Osteoblast (primary cell): ENCODE measurements at places on chromosomes 12 and 14. TPM values are rescaled to one million over a fixed set of nuclear protein-coding genes. Genes with fewer than 3 reads are reported as not detected.
A peak's percentile ranks its signal among the peaks of the same experiment; 100 is the strongest.

DNA sequence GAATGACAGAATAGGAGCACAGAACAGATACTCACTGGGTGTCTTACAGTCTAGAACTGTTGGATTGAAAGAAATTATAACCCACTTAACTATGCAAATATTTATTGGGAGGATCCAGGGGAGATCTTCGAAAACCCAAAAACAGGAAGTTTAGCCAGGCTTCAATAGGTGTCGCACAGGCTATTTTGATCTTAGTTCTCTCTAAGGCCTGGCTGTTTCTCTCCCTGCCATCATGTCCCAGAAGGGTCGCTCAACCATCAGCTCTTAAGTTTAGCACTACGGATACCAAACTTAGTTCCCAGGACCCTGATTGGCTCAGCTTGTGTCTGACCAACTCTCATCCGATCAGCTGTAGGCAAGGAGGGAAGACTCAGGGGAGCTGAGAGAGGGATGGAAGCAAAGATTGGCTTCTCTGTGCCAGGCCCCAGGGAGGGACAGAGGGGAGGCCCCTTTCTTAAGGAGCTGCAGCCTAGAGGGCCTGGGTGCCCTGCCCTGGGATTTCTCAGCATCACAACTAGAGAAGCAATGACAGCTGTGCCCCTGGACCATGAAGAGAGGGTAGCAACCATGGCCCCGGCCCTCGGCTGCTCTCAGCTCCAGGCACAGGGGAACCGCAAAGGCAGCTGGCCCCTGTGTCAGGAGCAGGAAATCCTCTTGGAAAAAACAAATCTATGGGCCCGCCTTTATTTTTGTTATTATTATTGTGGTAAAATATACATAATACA lies 13.5 kb downstream of the PHETA1 start:
- no peaks in the 10 kb centered on the region for H3K4me1 ChIP-seq
- no peaks in the 10 kb centered on the region for H3K36me3 ChIP-seq
- no peak overlapping the region for H3K4me3 ChIP-seq
- H3K27me3 ChIP-seq, result no peaks in the 10 kb centered on the region
- peak; percentile 71 for DNase-seq
- no peak overlapping the region for H3K27ac ChIP-seq

Gene B4GALNT3
- total RNA-seq, result 0.29 and 0.36 TPM in 2 replicates

Gene GPRC5A
- total RNA-seq, result 2.7 and 4.7 TPM in 2 replicates

DNA sequence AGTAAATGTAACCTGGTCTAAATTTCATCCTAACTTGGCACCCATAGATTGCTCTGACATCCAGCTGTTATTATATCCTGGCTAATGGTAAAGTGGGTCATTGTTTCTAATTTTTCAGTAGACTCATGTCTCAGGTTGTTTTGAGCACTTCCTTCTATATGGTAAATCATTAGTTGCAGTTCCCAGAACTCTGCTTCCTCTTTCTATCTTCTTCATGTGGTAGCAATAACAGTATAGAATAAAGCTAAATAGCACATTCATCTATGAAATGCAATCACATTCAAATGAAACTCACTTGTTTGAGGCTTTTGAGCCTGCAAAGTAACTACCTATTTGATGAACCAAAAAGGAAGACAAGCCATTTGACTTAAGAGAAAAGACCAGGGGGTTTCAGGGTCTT lies 65.1 kb upstream of the GZMB start:
- no peak overlapping the region for H3K27ac ChIP-seq
- no peaks in the 10 kb centered on the region for H3K4me1 ChIP-seq
- H3K36me3 ChIP-seq, result no peaks in the 10 kb centered on the region
- no peak overlapping the region for H3K4me3 ChIP-seq

DNA sequence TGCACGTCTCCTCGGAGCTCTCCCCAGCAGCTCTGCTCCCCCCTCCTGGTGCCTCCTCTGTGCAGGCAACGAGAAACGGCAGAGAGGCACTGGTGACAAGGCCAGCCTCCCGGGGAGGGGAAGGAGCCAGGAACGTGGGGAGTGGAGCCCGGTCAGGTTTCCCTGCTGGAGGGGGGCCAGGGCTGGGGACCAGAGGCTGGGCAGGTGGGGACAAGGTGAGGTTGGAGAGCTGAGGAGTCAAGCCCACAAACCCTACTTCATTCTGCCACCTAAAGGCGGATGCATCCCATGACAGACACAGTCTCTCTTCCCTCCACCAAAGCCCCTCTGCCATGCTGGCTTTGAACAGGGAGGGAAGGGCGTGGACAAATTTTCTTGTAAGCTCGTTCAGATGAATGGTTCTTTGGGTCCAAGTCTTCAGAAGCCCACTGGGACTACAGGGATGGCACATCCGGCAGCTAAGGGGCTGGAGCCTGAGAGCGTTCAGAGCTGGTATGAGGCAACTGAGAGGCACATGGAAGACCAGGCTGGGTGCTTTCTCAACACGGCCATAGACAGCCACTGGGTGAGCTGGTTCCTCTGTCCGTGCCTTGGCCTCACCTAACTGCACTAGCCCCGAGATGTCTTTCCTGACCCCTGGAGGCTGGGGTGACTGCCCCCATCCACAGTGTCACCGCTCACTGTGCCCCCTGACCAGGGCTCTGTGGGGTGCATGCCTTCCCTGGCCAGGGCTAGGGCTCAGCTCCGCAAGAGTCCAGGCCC lies 105.9 kb downstream of the RBM19 start:
- no peak for DNase-seq
- no peak overlapping the region for H3K4me3 ChIP-seq
- no peaks in the 10 kb centered on the region for H3K27me3 ChIP-seq
- H3K4me1 ChIP-seq, result peaks cover 24% of the 10 kb centered on the region
- peaks cover 6% of the 10 kb centered on the region for H3K36me3 ChIP-seq
- H3K27ac ChIP-seq, result peak overlapping the region; percentile 64

DNA sequence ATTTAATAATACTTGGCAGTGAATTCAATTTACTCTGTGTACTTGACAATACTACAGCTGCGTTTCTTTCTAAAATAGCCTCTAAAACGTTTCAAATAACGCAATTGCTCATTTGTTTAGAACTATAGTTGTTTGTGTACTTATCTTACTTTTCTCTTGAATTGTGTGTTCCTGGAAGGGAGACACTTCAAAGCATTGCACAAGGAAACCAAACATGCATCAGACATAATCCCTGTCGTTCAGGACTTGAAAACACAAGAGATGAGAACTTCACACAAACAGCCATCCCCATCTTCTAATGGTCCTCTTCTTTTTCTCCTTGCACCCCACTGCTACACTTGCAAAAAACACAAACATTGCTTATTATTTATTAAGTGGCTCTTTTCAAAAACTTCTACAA lies 38.5 kb downstream of the PTGER2 start:
- no peaks in the 10 kb centered on the region for H3K36me3 ChIP-seq
- H3K27me3 ChIP-seq, result no peaks in the 10 kb centered on the region
- peaks cover 69% of the 10 kb centered on the region for H3K4me1 ChIP-seq
- no peak overlapping the region for H3K4me3 ChIP-seq
- peak overlapping the region; percentile 87 for H3K27ac ChIP-seq

GRCh38 chr12:106682594-106683234 lies 91.8 kb upstream of the RIC8B start:
- H3K27ac ChIP-seq, result no peak overlapping the region
- H3K4me1 ChIP-seq, result no peaks in the 10 kb centered on the region
- H3K36me3 ChIP-seq, result no peaks in the 10 kb centered on the region
- H3K27me3 ChIP-seq, result no peaks in the 10 kb centered on the region

Gene CCDC184
- under 0.01 TPM in 1 of 2 replicates, not detected in the other for total RNA-seq

DNA sequence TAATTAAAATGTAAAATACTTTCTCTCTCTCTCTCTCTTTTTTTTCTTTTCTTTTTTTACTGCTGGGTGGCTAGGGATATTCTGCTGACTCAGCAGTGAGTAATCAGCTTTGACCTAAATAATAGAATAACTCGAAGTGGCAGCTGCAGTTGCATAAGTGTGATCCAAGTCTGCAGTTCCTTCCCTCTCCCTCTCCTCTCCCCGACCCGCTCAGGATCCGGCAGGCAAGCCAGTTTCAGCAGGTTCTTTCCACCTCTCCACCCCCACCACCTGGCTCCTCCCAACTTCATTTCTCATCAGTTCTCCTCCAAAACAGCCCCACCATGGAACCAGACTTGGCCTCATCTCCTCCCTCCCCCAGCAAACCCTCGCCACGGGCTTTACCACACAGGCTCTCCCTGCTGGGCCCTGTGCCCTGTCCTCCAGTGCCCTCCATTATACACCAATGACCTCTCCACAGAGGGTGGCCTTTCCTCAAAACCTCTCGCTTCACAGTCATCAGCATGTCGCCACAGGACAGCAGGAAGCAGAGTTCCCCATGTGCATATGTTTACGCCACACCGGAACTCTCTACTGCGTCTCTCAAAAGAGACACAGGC lies 22.4 kb downstream of the SLC7A8 start:
- H3K27me3 ChIP-seq, result no peaks in the 10 kb centered on the region
- DNase-seq, result peak; percentile 87
- peak overlapping the region; percentile 9 for H3K4me3 ChIP-seq
- peaks cover 9% of the 10 kb centered on the region for H3K4me1 ChIP-seq
- H3K27ac ChIP-seq, result peak overlapping the region; percentile 31

Gene CACNA2D4
- total RNA-seq, result 0.72 and 0.88 TPM in 2 replicates

Gene TAS2R42
- total RNA-seq, result not detected in 2 replicates

- no peak overlapping the region for H3K27ac ChIP-seq
- peaks cover 9% of the 10 kb centered on the region for H3K4me1 ChIP-seq
- peaks cover 48% of the 10 kb centered on the region for H3K27me3 ChIP-seq
- DNase-seq, result no peak
These were observed 417 bp downstream of the GLS2 start for GRCh38 chr12:56487448-56488040.

- no peaks in the 10 kb centered on the region for H3K36me3 ChIP-seq
- no peak overlapping the region for H3K27ac ChIP-seq
- no peaks in the 10 kb centered on the region for H3K4me1 ChIP-seq
- no peak overlapping the region for H3K4me3 ChIP-seq
These were observed 57.8 kb downstream of the PRORP start for GRCh38 chr14:35180179-35180578.

Gene KCNH3
- not detected in 2 replicates for total RNA-seq

Gene RPS6KL1
- 0.29 and 0.36 TPM in 2 replicates for total RNA-seq

DNA sequence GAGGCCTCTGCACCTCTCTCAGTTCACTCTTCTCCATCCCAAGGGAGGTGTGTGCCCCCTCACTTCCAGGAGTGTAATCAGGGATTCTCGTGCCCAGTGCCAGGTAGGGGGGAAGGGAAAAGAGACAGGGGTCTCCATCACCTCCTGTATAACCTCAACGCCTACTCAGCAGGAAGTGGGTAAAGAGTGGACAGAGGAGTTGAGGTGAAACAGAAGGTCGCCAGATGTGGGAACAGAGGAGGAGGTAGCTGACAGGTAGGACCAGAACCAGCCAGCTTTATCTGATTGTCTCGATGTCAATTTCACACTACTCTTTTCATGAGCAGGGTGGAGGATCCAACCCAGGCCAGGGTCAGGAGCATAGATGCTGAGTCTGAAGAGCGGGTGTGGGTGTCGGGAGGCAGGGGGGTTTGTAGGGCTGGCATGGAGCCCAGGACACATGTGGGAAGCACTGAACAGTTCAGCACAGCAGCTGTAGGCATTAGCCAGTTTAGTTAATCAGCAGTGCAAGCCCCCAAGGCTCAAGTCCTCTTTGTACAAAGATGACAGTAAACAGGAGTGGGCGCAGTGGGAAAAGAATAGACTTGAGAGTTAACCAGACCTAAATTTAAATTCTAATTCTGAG lies 213.5 kb downstream of the PELI2 start:
- DNase-seq, result no peak
- H3K27me3 ChIP-seq, result no peaks in the 10 kb centered on the region
- no peak overlapping the region for H3K27ac ChIP-seq

GRCh38 chr12:107106241-107107025 lies 13.1 kb upstream of the CRY1 start:
- peaks cover 7% of the 10 kb centered on the region for H3K4me1 ChIP-seq
- H3K27me3 ChIP-seq, result no peaks in the 10 kb centered on the region
- H3K36me3 ChIP-seq, result no peaks in the 10 kb centered on the region
- no peak overlapping the region for H3K27ac ChIP-seq

Gene CYP46A1
- 0.36 and 0.59 TPM in 2 replicates for total RNA-seq
